ENCODE measurements at places on chromosomes 7 and 10.

GRCh38 chr7:72465521-72465920 lies 53.4 kb upstream of the CALN1 start:
- no peak for DNase-seq

DNA sequence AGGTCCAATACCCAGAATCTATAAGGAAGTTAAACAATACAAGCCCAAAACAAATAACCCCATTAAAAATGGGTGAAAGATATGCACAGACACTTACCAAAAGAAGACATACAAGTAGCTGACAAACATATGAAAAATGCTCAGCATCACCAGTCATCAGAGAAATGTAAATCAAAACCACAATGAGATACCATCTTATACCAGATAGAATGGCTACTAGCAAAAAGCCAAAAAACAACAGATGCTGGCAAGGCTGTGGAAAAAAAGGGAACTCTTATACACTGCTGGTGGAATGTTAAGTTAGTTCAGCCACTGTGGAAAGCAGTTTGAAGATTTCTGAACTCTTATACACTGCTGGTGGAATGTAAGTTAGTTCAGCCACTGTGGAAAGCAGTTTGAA lies 331.1 kb downstream of the KIF20B start:
- DNase-seq = no peak

GRCh38 chr10:58137813-58138212 lies 129.9 kb downstream of the IPMK start:
- no peak for DNase-seq

DNA sequence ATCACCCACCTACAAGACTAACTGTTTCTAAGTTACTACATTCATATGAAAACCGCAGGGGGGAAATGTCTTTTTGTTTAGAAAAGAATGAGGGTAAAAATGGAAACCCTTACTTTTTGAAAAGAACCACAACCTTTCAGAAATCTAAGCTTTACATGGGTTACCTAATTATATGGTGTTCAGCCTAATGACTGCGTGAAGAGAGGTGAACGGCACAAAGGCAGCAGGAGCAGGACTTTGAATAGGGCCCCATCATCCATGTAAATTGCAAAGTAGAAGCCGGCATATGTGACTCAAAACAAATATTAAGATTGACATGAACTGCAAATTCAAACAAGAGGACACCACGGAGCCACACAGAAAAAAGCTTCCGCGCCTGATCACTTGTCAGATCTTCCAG lies 25.1 kb downstream of the NEBL start:
- DNase-seq = no peak

DNA sequence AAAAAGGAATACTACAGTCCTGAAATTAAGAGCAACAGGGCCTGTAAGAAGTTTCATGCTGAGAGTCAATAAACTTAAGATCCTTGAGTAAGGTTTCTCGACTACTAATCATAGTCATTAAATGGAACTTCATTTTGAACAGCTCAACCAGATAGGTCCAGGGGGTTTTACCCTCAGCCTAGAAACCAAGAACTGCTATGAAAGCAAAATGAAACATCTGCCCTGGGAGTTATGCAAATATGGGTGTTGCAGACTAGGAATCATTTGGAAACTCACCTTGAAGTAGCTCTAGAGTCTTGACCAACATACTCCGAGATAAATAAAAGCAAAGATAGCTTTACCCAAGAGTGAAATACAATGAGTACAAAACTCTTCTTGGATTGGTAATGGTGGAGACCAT lies 128.0 kb downstream of the HGF start:
- DNase-seq = no peak

- DNase-seq = no peak
Measured at GRCh38 chr10:121501796-121502195, 96.4 kb downstream of the FGFR2 start.

Measured in activated CD4-positive, alpha-beta T cell treated with anti-CD3 and anti-CD28 coated beads, Interleukin-2, amount 50 U/mL, for 24 hours (primary cell).